Occipital lobe (tissue), 3 donors: ENCODE measurements at places on chromosomes 13 and 19. TPM values are rescaled to one million over a fixed set of nuclear protein-coding genes. Genes with fewer than 3 reads are reported as not detected.

The NEK5 gene
- total RNA-seq, result 0.94 TPM

The FUT1 gene
- total RNA-seq, result 0.47 TPM

The SHISA7 gene
- 4.2 TPM for total RNA-seq

The MYO16 gene
- total RNA-seq, result 105 TPM

The C19orf73 gene
- total RNA-seq, result 0.47 TPM

The KLK4 gene
- not detected for total RNA-seq

The ZNF439 gene
- total RNA-seq, result 36.5 TPM

The TUBB4A gene
- 135 TPM for total RNA-seq

The KLK15 gene
- not detected for total RNA-seq

The PCP2 gene
- not detected for total RNA-seq

The COLGALT1 gene
- 20.7 TPM for total RNA-seq

The SLC25A15 gene
- total RNA-seq, result 21.1 TPM

The SLC25A41 gene
- 1.6 TPM for total RNA-seq

The PTGIR gene
- total RNA-seq, result not detected

The ZNF414 gene
- 1.6 TPM for total RNA-seq

The SLC6A16 gene
- not detected for total RNA-seq

GRCh38 chr19:49746206-49746958, 16.7 kb downstream of the TSKS start:
- no peak for DNase-seq

DNA sequence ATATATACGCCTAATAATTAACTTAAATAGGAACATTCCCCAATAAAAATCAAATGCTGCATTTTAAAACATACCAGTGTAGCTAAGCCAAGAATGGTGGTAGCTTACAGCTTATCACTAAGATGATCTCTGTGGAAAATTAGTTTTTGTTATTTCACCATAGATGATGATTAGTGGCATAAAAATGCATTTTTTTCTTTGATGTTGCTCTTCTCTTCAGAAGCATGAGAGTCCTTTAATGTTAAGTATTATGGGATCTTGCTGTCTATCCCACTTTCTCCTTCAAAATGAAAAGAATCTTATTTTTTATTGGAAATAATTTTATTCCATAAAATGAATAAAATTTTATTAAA, 731.0 kb downstream of the SLITRK1 start:
- no peak for DNase-seq

GRCh38 chr19:11018763-11019162, 57.9 kb downstream of the SMARCA4 start:
- no peak for DNase-seq

- no peak for DNase-seq
Observed at GRCh38 chr13:93625536-93625935, 398.9 kb downstream of the GPC6 start.

DNA sequence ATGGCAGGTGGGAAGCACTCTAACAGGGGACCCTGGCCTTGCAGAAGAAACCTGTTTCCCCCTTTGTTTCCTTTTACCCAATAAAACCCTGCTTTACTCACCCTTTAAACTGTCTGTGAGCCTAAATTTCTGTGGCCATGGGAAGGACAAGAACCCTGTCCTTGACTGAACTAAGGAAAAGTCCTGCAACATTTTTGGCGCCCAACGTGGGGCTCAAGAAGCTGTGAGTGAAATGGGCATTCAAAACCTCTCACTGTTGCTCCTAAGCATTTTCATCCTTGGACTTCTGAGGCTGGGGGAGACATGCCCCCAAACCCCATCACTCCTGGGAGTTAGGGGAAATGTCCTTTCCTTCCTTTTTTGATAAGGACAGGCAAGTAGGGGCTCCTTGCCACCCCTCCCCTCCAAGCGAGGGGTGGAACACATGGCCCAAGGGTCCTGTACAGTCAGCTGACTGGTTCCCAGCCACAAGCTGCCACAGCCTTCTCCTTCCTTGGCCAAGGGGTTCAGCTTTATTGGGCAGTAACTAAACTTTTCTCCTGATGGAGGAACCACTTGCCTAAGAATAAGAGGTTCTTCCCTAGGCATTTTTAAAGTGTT, 381.6 kb downstream of the KLF5 start:
- no peak for DNase-seq

- no peak for DNase-seq
Observed at GRCh38 chr13:78709028-78709427, 50.1 kb upstream of the OBI1 start.

GRCh38 chr13:31950111-31950815, 81.3 kb upstream of the FRY start:
- DNase-seq, result no peak

DNA sequence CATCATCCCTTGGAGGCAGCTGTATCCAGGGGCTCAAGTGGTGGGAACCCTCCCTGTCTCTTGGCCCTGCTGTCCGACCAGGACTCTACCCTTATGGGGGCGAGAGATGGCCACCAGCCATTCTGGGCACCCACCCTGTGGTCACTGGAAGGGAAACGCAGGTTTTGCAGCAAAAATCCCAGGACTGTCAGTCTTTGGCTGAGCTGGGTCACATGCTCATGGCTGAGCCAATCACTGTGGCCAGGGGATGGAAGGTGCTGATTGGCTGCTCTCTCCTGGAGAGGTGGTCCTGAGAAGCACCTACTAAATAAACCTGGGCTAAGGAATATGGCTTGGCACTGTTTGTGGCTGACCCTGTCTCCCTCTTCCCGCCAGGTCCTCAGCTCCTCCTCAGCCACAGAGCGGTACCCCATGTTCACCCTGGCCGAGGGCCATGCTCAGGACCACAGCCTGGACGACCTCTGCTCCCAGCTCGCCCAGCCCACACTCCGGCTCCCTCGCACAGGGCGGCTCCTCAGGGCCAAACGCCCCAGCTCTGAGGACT, 8.9 kb downstream of the ATG4D start:
- no peak for DNase-seq

DNA sequence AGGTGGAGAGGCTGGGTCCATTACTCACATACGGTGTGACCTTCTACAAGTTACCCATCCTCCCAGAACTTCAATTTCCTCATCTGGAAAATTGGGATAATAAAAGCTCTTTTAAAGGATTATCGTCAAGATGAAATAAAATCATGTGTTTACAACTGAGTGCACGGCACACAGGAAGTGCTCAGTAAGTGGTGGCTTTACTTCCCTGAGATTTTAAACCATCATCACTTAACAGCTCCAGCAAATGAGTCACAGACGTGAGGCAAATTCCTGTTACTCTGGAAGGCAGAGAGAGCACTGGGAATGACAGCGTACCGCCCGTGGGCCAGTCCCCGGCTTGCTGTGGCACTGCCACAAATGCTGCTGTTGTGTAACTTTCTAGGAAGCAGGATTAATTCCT, 64.1 kb downstream of the MRPL57 start:
- DNase-seq, result no peak

GRCh38 chr13:85969331-85969730, 170.1 kb upstream of the SLITRK6 start:
- no peak for DNase-seq

DNA sequence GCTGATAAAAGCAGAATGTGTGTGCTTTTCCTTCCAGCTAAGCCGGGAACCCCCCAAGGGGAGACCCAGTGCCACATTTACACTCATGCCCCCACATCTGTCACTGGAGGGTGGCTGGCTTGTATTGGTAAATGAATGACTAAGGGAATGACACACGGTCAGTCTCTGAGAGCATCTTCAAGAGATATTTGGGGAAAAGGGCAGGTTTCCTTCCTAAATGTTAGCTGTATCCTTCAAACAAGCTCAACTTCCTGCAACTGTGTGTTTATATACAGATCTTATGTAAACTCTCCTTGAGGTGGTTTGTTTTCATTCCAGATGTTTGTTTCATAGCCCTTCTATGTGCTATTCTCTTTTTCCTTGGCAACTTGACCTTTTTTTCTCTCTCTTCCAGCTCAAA, 192.6 kb downstream of the COL4A1 start:
- DNase-seq, result no peak

GRCh38 chr19:12194827-12195731, 32.2 kb downstream of the ZNF136 start:
- peak; percentile 82 for DNase-seq

GRCh38 chr19:18306888-18307260, 16.0 kb downstream of the LSM4 start:
- no peak for DNase-seq

GRCh38 chr13:66659701-66660467, 570.3 kb downstream of the PCDH9 start:
- DNase-seq, result no peak

DNA sequence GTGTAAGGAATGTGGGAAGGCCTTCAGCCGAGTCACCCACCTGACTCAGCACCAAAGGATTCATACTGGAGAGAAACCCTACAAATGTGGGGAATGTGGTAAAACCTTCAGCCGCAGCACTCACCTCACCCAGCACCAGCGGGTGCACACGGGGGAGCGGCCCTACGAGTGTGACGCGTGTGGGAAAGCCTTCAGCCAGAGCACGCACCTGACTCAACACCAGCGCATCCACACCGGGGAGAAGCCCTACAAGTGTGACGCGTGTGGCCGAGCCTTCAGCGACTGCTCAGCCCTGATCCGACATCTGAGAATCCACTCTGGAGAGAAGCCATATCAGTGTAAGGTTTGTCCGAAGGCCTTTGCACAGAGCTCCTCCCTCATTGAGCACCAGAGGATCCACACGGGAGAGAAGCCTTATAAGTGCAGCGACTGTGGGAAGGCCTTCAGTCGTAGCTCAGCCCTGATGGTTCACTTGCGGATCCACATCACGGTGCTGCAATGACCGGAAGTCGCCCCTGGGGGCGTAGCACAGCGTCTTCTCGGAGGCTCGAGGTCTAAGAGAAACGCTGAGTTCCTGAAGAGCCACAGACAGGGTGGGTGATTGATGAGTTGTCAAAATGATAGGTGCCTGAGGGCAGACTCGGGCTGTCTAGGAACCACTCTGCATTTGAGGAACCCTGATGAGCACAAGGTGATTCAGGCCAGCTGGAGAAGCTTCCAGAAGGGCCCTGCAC, 12.2 kb downstream of the ZSCAN22 start:
- no peak for DNase-seq

- no peak for DNase-seq
Observed at GRCh38 chr19:18985257-18985656, 44.2 kb upstream of the HOMER3 start.

DNA sequence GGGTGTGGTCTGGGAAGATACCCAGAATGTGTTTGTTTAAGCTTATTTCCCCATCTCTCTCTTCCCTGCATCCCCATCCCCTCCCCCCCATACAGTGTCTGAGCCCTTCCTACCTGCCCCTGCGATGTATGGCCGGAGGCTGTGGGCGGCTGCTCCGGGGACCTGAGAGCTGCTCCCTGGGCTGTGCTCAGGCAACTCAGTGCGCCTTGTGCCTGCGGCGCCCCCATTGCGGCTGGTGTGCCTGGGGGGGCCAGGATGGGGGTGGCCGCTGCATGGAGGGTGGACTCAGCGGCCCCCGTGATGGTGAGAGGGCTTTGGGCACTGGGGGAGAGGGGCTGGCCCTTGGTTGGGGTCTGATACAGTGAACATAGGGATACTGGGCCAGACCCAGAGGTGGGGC, 21.7 kb downstream of the CNFN start:
- DNase-seq, result no peak

GRCh38 chr13:64029343-64030093, 2613.9 kb upstream of the PCDH20 start:
- DNase-seq, result no peak

GRCh38 chr19:47057328-47057727, 8.9 kb upstream of the TMEM160 start:
- no peak for DNase-seq

- no peak for DNase-seq
Observed at GRCh38 chr13:50989476-50989875, 79.9 kb downstream of the RNASEH2B start.

DNA sequence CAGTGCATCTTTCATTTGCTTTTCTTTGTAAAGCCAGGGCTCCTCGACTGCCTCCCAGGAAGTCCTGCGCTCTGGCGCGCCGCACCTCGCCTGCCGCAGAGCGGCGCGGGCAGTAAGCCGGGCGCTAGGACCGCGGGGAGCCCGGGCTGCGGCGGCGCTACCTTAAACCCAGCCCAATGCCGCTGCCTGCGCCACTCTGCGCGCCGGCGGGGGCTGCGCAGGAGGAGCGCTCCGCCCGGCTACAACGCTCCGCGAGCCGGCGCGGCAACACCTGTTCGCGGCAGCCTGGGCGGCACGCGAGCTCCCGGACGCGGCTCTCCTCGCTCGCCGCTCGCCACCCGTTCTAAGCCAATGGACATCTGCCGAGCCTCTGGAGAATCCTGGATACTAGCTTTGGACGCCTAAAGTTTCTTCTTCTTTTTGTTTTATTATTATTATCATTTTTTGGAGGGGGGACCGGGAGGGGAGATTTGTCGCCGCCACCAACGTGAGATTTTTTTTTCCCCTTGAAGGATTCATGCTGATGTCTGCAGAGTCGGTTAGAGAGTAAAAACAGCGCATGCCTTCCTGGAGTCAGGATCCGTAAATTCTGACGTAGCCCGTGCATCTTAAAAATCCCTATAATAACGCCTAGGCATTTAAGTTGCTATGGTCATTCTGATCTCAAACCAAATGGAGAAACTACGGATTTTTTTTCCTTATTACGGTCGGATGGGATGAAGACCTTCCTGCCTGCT, at the start of gene FGF9:
Gene FGF9, plus strand, starts transcription at position 191 of the 737 bp plus-strand sequence. CDS start 840 bp downstream, outside the sequence.
- DNase-seq, result peak; percentile 71

GRCh38 chr19:11948646-11949045, 16.2 kb upstream of the ZNF763 start:
- DNase-seq, result no peak

- no peak for DNase-seq
Observed at GRCh38 chr19:28137772-28138171, 1075.2 kb downstream of the UQCRFS1 start.

GRCh38 chr19:49222011-49222410, 64.4 kb downstream of the TRPM4 start:
- no peak for DNase-seq

GRCh38 chr13:109288151-109288709, 498.2 kb downstream of the IRS2 start:
- DNase-seq, result no peak

DNA sequence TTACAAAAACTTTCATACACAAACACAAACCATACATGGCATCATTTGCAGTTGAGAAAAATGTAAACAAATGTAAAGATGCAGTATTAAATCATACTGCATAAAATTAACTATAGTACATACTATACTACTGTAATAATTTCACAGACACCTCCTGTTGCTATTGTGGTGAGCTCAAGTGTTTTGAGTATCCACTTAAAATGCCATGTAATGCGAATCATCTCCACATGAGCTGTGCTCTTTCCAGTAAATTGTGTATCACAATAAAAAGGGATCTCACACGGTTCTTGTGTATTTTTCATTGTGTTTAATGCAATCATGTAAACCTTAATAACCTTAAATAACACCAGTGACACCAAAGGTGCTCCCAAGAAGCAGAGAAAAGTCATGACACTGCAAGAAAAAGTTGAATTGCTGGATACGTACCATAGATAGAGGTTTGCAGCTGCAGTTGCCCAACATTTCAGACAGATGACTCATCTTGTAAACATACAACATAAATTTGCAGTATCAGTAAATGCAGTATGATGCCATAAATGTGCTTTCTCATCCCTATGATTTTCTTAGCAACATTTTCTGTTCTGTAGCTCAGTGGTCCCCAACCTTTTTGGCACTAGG, 166.6 kb downstream of the RAP2A start:
- no peak for DNase-seq
